ENCODE measurements at places on chromosomes 1 and 21.

DNA sequence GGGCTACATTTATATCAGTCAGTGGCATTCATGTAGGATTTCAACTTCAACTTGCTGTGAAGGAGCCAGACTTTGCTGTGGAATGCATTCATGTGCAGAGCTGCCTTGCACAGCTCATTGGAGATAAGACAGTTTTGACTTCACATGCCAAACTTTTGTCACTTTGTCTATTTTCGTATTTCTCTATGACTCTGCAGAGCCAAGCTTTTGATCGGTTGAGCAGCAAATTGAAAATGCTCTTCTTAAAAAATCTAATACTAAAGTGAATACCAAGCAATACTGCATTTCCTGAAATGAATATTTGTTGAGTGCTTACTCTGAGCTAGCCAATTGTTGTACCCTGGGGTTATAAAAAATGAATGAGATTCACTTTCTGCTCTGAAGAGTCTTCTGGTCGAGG is 388.7 kb downstream of the ST6GALNAC3 start:
- no peak for DNase-seq

GRCh38 chr1:1004780-1005697 is 5.1 kb upstream of the HES4 start:
- DNase-seq = no peak

- no peak for DNase-seq
Measured at GRCh38 chr1:162485236-162485635, 12.4 kb upstream of the UHMK1 start.

DNA sequence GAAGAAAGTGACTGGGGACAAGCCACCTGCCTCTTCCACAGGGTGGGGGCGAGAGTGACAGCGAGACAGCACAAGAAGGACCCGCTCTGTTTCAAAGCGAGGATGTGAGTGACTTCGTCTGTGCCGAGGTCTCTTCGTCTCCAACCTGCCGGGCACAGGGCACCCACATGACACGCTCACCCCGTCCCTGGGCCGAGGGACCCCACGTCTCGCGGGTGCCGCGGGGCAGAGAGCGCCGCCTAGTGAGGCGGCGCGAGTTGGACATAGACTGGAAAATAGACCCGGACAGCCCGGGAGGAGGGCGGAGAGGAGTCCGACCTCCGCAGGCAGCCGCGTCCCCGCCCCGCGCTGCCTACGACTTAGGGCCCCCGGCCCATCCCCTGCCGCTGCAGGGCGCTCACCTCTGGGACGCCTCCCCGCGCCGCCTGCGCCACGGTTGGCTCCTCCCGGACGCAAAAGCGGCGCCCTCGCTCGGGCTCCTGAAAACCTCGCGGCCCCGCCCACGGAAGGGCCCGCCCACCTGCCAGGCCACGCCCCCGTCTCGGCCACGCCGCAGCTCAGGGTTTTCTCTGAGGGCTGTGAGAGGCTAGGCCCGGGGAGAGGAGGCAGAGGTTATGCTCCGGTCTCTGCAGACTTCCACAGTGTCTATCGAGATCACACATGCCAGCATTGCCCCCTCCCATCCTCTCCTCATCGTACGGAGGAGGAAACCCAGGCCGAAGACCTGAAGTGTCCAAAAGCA is at the start of gene TLR5:
Gene TLR5 (minus strand): TSS at position 454 of the 742 bp plus-strand sequence. CDS start 30,217 bp downstream, outside the sequence.
- DNase-seq = no peak

DNA sequence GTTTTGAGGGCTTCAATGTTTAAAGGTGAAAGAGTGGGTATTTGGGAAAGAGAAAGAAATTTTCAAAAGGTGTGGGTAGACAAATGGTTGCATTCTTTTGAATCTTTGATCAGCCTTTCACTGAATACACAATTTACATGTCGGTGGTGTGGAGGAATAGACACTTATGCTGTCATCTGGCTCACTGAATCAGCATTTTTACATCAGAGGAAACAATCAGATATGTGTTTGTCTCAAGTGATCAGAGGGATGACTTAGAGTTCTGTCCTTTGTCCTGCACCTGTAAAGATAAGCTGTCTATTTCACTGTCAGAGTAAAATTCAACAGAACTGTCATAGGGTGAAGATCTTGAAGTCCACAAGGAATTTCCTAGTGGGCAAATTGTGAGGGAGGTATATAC is 170.9 kb upstream of the USP25 start:
- no peak for DNase-seq

DNA sequence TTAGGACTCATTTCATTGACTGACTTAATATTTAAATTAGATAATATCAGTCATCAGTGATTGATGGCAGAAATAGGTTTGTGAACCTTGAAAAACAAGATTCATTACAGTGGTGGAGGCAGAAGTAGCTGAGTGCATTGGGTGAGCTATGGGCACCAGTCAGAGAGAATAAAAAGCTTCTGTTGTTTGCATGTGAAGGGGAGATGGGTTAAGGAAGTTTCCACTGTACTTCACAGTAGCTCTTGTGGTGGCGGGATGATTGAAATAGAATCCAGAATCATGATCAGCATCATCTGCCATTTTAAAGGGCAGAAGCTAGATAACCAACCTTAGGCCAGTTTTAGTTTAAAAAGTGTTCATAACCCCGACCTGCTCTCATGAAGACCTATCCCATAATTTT is 66.2 kb downstream of the DTL start:
- no peak for DNase-seq

DNA sequence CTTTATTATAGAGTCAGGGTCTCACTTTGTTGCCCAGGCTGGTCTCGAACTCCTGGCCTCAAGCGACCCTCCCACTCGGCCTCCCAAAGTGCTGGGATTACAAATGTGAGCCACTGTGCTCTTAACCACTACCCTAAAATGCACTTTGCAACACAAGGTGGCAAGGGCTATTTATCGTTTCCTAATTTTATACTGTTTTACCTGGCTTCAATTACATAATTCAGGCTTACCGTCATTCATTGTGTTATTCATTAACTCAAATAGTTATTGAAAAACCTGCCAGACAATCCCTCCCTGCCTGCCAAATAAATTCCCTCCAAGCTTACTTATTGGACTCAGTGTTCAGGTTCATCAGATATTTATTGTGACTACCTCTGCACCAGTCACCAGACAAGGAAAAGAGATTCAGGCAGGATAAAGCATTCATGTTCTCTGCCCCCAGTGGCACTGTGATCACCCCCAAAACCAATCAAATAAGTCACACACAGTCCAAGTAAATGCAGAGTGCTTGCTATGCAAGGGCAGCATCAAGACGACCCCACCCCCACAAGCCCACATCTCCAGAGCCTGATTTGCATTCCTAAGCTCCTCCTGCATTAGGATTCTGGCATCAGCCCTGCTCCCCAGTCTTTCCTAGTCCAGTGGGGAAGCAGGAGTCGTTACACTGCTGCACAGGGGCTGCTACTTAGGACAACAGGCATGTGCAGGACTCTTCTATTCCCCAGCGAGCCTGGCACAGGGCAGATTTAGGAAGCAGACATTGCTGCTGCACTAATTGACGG is 8.1 kb downstream of the PAQR7 start:
- no peak for DNase-seq

- no peak for DNase-seq
Measured at GRCh38 chr21:44521301-44521927, 18.6 kb downstream of the KRTAP10-1 start.

DNA sequence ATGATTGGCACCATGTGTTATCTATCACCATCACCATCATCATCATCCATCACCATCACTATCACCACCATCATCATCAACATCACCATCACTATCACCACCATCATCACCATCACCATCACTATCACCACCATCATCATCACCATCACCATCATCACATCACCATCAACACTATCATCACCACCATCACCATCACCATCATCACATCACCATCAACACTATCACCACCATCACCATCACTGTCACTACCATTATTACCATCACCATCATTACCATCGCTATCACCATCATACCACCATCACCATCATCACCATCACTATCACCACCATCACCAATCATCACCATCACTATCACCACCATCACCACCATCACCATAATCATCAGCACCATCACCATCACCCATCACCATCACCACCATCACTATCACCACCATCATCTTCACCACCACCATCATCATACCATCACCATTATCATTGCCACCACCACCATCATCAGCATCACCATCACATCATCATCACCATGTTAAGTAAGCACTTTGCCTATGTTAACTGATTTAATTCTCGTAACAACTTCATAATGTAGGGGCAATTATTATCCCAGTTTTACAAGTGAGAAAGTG is 112.8 kb downstream of the LIPI start:
- no peak for DNase-seq

DNA sequence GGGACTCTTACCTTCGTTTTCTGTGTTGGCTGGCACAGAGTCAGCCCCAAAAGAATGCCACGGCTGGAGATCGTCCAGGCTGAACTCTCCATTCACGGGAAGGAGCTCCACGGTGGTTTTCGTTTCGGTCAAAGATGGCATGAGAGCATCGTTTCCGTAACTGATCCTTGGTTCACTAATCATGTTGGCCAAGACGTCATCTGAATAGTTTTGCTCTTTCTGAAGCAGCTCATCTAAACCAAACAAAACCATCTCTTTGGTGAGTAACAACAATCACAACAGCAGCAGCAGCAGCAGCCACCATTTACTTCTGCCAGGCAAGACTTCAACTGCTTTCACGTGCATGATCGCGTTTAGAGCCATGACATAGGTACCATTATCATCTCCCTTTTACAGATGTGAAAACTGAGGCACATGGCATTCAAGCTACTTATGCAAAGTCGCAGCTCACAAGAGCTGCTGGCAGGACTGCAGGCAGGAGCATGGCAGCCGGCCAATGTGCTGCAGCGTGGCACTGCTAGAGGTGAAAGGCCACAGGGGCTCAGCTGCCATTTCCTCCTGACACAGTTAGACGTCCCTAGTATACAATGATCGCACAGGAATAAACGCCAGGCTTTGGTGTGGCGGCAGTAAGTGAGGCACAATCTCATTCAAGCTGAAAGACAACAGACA is 177.1 kb downstream of the GABPA start:
- DNase-seq = no peak

GRCh38 chr1:30315185-30315960 is 408.0 kb downstream of the MATN1 start:
- no peak for DNase-seq

- DNase-seq = no peak
Measured at GRCh38 chr1:212596798-212597197, 11.8 kb upstream of the ATF3 start.

- no peak for DNase-seq
Measured at GRCh38 chr1:188269956-188270355, 1441.2 kb downstream of the PLA2G4A start.

DNA sequence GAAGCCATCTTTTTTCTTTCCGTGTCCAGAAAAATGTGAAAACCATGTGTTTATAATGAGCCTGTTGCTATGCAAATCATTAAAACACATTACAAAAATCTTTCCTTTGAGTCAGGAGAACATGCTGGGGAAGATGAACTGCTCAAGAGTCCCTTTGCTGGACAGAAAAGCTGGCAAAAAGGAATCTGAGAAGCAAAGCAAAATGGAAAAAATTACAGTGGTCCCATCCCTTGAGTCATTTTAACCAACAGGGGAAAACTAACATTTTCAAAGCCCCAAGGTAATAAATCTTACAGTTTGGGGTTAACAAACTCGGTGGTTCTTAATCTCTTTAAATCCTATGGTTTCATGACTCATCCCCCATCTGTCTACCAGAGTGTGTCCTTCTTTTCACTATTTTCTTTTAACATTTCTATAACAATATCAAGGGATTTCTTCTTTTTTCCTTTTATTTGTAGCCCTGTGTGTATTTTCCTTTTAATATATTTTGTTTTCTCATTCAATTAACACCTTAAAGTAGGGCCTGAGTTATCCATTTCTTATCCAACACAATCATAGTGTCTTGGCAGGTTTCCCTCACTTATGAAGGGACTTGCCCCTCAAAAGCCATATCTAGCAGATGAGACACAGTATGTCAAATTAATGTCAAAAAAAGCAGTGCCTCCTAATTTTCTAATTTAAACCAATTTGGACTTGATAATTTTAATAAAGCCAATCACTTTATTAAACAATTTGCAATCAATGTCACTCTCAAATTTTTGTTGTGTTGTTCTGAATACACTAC is 105.4 kb downstream of the PTPN14 start:
- DNase-seq = peak; percentile 88

DNA sequence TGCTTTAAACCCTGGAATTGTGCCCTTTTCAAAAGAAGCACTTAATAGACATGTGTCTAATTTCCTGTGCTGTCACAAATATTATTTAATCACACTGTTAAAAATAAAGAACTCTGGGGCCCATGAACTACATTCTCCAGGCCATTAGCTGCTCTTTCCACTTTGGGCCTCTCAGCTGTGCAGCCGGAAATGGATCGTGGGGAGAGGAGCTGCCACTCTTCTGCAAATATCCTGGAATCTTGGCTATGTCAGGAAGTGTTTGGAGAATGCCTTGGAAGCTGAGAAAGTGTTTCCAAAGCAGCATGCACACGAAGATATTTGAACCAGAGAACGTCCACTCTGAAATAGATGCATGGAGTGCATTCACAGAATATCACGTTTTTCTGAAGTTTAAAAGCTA is 27.5 kb upstream of the VPS26C start:
- DNase-seq = peak; percentile 16

GRCh38 chr1:205518661-205519540 is 14.4 kb downstream of the CDK18 start:
- no peak for DNase-seq

- no peak for DNase-seq
Measured at GRCh38 chr1:37146071-37146470, 111.8 kb upstream of the GRIK3 start.

- DNase-seq = peak; percentile 35
Measured at GRCh38 chr1:152347116-152347728, 12.6 kb downstream of the FLG2 start.

- DNase-seq = no peak
Measured at GRCh38 chr1:112723511-112723839, 8.3 kb upstream of the PPM1J start.

DNA sequence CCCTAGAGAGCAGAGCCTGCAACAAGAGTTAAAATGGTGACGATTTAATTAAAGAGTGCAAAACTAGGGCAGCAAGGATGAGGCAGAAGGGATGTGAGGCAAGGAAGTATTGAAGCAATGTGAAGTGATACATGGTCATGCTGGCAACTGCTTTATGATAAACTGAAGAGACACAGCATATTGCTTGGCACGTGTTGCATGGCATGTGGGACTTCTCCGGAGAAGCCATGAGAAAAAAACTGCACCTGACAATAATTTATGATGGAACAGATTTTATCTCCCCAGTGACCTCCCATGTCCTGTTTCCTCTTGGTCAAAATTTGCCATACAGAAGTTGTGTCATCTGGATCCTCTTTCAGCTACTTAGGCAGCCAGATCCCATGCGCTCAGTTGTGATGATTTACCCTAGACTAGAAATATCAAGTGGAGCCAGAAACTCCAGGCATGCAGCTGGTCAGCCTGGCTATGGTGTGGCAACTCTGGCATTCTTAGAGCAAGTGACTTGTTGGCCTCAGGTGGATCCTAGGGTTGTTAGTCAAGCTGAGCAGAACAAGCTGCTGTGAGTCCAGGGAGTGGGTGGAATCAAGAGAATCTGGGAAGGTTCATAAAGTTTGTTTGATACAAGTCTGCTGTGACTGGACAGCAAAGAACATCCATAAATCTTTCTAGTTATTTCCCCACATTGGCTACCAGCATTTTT is 611.4 kb upstream of the USP24 start:
- DNase-seq = no peak

All from muscle of arm (tissue), 14 donors.